Pancreas (tissue), 10 donors: ENCODE measurements at places on chromosomes 5 and 9.

DNA sequence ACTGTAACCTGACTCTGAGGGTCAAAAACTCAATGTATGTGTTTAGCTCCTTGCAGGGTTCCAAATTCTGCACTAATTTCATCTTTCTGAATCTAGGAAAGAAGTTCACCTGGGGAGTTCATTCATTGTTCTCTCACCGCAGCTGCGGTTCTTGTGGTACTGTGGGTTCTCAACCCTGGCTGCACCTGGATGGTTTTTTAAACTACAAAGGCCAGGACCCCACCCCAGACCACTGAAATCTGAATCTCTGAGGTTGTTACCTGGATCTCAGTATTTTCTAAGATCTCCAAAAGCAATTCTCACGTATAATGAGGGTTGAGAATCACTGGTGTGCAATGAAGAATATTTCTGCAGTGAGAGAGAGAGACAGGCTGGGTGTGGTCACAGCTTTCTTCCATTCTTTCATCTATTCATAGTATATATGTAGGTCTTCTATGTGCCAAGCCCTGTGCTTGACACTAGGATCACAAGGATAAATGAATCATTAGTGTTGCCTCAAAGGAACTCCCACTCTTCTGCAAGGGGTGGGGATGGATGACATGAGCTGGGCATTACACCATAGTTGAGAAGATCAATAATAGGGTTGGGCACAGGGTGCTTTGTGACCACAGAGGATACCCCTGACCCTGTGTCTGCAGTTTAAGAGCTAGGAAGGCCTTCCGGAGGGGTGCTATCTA, 109.8 kb downstream of the GALNT10 start:
- no peak for DNase-seq

- DNase-seq: no peak
Observed at GRCh38 chr9:126681336-126681735, 67.6 kb downstream of the LMX1B start.

DNA sequence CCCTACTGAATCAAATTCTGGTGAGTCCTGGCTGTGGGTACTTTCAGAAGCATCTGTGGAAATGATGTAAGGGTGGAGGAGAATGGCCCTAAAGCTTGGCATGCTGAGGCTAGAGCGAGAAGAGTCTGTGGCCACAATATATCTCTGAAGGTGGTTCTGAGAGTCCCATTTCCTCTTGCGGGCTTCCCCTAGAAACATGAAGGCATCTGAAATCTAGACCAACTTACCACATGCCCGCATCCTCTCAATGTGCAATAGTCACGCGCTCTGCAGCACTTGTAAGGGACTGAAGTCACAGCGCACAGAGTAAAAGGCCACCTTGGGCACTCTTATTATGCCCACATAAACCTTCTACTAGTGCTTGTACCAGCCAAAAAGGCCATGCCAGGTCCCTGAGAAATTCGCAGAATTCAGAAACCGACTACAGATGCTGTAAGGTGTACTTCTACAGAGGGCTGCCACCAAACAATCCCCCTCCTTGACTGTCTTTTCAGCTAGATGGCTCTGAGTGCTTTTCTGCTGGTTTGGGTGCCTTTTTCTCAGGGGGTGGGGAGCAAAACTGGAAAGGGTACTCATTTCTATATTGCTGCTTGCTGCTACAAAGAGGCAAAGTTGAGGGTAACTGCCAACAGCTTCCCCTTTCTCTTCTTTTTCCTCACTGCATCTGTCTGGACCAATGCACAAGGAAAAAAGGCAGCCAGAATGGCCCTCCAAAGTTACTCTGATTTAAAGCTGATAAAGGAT, 107.3 kb downstream of the ZDHHC21 start:
- DNase-seq: no peak

GRCh38 chr9:121169094-121169601, 32.5 kb downstream of the RAB14 start:
- DNase-seq: no peak

DNA sequence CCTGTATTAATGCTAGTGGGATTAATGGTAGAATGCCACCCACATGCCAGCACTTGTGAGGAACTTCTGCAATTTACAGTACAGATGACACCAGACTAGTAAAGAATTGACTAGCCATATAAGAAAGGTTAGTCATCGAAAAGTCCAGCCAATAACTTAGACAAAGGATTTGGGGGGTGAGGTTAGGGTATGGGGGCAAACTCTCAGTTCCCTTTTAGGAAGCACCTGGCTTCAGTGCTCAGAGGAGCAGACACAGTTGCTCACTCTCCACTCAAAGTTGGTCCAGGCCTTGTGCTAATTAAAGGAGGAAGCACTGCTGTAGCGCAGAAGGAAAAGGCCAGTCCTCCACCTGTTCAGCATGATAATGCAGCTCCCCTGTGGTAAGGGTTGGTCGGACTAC, 25.2 kb downstream of the TGFBR1 start:
- DNase-seq: no peak

DNA sequence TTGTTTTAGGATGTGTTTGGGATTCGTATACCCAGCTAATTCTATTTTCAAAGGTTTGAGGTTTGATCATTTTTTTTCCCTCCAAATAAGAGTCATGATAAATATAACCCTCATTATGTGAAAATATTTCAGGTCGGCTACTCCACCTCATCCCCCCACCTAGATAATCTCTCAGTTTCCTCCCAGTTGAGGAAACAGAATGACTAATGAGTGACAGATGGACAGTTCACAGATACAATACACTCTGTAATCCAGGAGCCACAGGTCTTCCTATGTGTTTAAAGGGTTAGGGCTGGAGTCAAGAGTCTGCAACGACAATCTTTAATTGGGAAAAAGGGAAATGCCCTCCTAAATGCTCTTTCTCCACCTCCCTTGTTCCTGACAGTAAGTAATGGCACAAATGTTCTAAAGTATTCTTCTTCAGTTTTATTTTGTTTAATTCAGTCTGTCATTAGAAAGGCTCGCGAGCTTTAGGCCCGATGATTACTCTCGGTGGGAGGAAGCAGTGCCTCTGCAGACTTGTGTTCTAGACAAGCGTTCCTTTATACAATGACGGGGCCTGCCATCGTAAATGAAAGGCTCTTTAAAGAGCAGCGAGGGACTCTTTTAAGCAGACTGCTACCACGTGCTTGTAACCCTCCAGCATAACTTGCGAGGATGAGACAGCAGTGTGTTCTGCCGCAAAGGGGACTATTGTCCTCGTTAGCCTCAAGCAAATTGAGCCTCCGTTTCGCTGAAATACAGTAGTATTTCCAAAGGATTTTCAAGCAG, 69.0 kb downstream of the MEF2C start:
- no peak for DNase-seq

DNA sequence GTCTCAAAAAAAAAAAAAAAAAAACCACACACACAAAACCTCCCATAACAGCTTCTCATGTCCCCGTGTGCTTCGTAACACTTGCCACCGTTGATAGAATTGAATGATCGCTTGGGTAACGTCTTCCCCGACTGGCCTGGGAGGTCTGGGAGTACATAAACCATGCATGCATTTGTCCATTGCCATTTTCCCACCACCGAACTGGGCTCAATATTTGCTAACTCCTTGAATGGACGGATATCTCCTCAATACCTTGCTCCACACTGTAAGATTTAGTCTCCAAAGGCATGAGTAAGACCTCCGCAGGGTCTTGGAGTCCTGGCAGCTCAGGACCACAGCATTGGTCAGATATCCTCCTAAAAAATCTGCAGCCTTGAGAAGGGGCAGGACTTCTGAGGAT, 3.2 kb upstream of the P4HA2 start:
- no peak for DNase-seq

DNA sequence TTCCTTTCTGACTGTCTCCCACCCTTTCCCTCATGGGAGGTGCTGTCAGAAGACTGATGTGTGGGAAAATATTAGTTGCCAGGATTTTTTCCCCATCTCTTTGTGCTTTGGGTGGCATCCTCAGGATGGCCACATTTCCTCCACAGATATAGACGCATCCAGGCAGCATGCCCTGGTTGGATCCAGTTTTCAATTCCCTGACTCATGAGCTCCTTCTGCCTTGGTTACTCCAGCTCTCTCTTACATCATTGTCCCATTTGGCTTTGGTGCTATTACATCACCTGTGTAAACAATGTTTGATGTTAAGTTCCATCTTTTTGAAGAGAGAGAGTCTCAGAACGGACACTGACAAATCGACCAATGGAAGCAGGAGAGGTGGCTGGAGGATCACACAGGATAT, 302.5 kb downstream of the CDH18 start:
- DNase-seq: no peak

GRCh38 chr9:136719195-136719880, 7.0 kb downstream of the DIPK1B start:
- DNase-seq: no peak

DNA sequence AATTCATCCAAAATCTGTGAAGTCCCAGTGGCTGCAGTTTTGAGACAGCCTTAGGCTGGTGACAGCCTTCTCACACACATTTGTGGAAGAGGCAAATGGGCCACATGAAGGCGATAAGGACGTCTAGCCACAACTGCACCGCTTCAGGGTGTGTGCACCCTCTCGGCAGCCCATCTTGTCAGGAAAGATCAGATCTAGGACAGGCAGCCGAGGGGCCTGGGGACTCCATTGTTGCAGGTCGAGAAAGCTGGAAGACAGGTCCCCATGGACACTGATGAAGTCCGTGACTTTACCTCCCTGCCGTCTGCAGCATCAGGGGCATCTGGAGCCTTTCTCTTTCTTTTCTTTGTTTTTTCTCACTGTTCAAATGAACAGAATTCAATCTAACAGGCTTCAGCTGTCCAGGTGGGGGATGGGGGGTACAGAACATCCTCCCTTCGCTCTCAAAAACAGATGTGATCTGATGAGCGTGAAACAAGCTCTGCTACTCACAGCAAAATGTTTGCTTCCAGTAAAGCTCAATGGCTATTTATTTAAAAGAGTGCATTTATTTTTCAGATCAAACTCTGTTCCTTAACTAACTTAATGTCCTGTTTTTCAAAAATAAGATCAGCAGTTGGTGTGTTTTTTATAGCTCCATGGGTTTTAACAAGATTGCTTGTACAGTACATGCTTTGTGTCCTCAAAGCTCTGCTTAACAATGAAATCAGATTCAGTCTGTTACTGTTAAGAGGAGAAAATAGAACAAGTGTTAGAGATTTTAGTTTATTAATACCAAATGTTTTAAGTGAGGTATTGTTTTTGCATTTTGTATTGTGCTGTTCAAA, 111.8 kb upstream of the OTULINL start:
- no peak for DNase-seq

DNA sequence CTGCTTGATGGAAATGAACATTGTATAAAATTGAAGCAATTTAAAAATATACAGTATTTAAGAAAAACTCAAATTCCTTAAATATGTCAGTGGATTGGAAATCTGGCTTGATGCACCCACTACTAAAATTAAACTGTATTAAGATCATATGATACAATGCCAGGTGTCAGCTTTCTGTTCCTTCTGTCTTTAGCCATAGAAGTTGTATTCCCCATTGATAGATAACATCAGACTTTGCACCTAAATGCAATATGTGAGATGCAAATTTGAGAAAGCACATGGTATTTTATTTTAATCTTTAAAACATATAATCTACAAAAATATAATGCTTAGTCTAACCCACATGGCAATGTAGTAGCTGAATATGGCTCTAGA, 697.4 kb upstream of the WWC1 start:
- no peak for DNase-seq

GRCh38 chr5:178537467-178538371, 52.5 kb downstream of the COL23A1 start:
- no peak for DNase-seq

- no peak for DNase-seq
Observed at GRCh38 chr5:158124606-158125316, 265.8 kb upstream of the CLINT1 start.

DNA sequence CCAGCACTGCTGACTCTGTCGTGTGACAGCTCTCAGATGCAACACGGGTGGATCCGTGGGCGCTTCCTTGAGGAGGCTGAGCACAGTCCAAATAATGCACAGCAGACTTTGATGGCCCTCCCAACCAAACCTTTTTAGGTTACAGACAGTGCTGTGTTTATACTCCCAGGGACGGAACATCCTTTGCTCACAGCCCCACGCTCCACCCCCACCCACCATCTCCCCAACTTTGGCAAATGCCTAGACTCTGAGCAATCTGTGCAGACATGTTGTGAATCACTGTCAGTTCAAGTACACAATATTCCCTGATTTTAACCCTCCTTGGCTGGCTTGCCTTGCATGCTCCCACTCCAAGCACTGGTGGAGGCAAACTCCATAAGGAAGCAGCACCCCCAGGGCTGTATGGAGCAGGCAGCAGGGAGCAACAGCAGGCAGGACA, 324.6 kb downstream of the MLLT3 start:
- DNase-seq: no peak

DNA sequence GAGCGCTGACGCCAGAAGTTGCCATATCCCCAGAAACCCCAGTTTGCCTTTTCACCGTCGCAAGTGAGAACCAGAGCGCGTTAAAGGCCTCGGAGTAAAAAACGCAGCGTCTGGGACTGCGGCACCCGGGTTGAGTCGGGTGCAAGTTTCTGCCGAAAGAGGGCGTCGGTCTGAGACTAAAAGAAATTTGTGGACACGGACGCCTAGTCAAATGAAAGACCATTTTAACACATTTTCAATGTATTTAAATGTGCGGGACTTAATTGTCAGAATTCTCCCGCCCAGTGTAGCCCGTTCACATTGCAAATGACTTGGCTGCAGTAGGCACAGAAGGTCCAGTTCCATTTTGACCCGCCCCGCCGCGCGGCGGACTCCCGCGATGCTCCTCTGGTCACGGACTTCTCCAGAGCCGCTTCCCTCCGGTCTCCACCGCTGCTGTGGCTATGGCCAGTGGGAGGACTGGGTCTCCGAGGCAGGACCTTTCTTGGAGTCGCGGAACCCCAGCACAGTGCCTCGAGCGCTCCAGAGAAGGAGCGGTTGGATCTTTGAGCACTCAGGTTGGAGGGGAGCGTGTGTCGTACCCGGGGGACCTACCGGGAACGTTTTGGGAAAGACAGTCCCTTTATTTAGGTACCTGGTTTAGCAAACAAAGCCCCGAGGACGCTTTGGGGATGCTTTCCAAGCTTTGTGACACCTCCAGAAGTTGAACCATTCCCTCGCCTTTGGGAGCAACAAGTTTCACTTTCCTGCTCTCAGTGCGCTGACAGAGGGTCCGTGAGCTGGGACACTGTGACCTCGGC, 1.2 kb upstream of the NPR3 start:
- DNase-seq: peak; percentile 73

GRCh38 chr5:82058710-82059109, 86.9 kb downstream of the ATG10 start:
- no peak for DNase-seq

GRCh38 chr5:27969157-27969556, 930.8 kb upstream of the CDH9 start:
- no peak for DNase-seq

DNA sequence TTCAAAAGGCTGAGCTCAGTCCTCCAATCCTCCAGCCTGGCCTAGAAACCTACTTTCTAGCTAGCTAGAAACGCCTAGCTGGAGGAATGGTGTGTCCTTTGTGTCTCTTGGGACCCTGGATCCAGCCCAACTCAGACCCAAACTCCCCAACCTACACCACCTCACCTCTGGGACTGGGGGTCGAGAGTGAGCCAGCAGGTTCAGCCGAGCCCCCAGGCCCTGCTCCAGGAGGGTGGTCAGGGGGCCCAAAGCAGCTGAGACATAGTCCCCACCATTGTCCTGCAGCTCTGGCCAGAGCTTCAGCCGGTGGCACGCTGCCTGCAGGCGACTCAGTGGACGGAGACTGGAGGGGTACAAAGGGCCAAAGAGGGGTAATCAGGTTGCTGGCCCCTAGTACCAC, 6.2 kb downstream of the NOL6 start:
- no peak for DNase-seq
